ENCODE measurements at places on chromosomes 11 and 22.

DNA sequence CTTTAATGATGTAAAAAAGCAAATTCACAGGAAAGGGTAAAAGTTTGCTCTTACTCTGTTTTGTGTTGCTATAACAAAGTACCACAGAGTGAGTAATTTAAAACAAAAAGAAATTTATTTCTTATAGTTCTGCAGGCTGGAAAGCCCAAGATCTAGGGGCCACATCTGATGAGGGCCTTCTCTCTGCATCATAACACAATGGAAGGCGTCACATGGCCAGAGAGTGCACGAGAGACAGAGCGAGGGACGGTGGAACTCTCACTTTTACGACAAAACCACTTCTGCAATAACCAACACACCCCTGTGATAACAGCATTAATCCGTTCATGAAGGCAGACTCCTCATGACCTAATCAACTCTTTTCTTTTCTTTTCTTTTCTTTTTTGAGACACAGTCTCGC, 31.1 kb downstream of the CD6 start:
- H3K27me3 ChIP-seq: no peaks in the 10 kb centered on the region
- no peak overlapping the region for H3K4me3 ChIP-seq
- no peak overlapping the region for H3K27ac ChIP-seq

DNA sequence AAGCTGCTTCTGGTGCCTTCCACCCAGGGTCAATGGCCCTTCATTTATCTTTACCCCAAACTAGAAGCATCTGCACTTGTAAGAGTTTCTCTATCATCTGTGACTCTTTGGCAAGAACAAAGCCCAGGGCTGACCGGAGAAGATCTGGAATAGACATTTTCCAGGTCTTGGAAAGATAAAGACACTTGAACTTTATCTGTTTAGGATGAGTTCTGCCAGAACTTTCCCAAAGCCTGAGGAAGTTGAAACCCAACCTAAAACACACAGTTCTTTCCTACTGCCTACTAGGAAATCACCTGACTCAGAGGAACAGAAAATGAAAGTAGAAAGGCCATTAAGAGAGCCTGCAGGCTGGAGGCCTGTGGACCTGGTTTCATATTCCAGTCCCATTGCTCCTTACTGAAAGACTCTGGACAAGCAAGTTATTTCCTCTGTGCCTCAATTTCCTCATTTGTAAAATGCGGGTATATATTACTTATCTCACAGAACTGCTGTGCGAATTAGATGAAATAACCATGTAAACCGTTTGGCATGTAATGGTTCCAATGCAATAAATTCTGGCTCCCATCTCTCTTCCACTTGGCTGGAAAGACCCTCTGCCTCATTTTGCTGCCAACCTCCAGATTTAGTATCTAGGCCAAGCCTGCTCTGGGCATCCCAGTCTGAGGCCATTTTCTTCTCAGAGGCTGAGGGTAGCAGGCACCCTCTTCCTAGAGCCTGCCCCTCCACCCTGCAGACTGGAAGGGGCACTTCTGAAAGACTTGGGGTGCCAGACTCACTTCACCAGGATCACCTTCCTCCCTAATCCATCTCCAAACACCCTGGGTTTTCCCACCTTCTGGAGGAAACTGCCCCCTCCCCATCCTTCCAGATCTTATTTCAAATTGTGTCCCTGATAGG, 1.2 kb downstream of the UBE2L6 start:
- no peaks in the 10 kb centered on the region for H3K36me3 ChIP-seq
- H3K4me1 ChIP-seq: peaks cover 10% of the 10 kb centered on the region
- DNase-seq: peak; percentile 14
- no peaks in the 10 kb centered on the region for H3K27me3 ChIP-seq

- H3K27ac ChIP-seq: no peak overlapping the region
- no peaks in the 10 kb centered on the region for H3K36me3 ChIP-seq
- DNase-seq: no peak
- no peak overlapping the region for H3K4me3 ChIP-seq
- peaks cover 10% of the 10 kb centered on the region for H3K4me1 ChIP-seq
Measured at GRCh38 chr22:20138417-20138738, 6.8 kb downstream of the ZDHHC8 start.

GRCh38 chr11:72114570-72114969, 2.1 kb upstream of the ANAPC15 start:
- no peaks in the 10 kb centered on the region for H3K36me3 ChIP-seq
- H3K27me3 ChIP-seq: no peaks in the 10 kb centered on the region
- peaks cover 2% of the 10 kb centered on the region for H3K4me1 ChIP-seq

GRCh38 chr11:66495401-66495854, 15.0 kb upstream of the BBS1 start:
- H3K4me3 ChIP-seq: no peak overlapping the region
- H3K36me3 ChIP-seq: no peaks in the 10 kb centered on the region
- no peaks in the 10 kb centered on the region for H3K27me3 ChIP-seq
- H3K4me1 ChIP-seq: no peaks in the 10 kb centered on the region
- no peak overlapping the region for H3K27ac ChIP-seq

GRCh38 chr22:38199826-38200559, 1.8 kb upstream of the MAFF start:
- H3K27me3 ChIP-seq: no peaks in the 10 kb centered on the region
- H3K27ac ChIP-seq: no peak overlapping the region
- DNase-seq: no peak
- H3K36me3 ChIP-seq: no peaks in the 10 kb centered on the region
- peaks cover 14% of the 10 kb centered on the region for H3K4me1 ChIP-seq

DNA sequence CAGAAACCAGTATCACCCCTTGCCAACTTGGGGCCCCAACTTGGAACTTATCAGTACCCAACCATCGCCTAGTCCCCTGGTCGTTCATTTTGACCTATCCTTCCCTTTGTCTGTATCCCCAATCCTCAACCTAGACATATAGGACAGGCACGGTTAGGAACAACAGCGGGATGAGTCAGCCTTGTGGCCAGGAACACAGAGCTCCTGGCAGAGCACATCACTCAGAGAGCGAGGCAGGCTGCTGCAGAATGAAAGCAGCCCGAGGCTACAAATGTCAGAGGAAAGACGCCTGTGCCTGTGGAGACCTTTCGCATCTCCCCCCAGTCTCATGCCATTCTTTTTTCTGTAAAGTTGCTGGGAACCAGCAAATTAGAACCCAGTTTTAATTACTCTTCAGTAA, 14.6 kb downstream of the DKK3 start:
- no peak for DNase-seq
- H3K27me3 ChIP-seq: no peaks in the 10 kb centered on the region
- no peak overlapping the region for H3K4me3 ChIP-seq
- no peaks in the 10 kb centered on the region for H3K4me1 ChIP-seq

DNA sequence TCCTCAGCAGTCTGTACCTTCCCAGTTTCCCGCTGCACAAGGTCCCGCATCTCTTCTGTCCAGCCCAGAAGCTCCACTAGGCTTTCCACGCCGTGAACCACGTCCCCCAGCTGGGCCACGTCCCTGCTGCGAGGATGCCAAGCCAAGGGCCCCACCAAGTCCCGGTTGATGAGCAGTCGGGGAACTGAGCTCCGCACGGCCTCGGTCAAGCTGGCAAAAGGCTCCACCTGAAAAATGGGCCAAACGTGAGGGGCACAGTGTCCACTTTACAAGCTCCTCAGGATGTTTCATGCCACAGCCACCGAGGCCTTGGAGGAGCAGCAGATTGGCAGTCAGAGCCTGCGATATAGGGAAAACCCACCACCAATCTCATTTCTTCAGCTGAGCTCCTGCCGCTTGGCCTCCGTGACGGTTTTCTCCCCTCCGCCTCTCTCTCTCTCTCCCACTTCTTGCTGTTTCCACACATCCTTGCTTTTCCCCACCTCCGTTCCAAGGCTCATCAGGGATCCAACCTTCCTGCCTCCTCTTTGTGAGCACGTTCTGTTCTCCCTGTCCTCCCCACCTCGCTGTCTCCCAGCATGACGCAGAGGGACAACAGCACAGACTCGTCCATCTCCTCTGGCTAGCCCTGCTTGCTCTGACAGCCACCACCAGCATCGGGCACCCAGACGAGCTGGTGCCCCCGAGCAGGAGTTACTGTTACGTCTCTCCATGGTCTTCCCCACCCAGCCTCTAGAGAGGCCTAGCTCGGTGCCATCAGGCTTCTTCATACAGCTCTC, 11.5 kb downstream of the RIC8A start:
- no peak overlapping the region for H3K27ac ChIP-seq
- no peaks in the 10 kb centered on the region for H3K4me1 ChIP-seq
- no peaks in the 10 kb centered on the region for H3K36me3 ChIP-seq
- H3K27me3 ChIP-seq: no peaks in the 10 kb centered on the region
- no peak overlapping the region for H3K4me3 ChIP-seq
- DNase-seq: peak; percentile 7

DNA sequence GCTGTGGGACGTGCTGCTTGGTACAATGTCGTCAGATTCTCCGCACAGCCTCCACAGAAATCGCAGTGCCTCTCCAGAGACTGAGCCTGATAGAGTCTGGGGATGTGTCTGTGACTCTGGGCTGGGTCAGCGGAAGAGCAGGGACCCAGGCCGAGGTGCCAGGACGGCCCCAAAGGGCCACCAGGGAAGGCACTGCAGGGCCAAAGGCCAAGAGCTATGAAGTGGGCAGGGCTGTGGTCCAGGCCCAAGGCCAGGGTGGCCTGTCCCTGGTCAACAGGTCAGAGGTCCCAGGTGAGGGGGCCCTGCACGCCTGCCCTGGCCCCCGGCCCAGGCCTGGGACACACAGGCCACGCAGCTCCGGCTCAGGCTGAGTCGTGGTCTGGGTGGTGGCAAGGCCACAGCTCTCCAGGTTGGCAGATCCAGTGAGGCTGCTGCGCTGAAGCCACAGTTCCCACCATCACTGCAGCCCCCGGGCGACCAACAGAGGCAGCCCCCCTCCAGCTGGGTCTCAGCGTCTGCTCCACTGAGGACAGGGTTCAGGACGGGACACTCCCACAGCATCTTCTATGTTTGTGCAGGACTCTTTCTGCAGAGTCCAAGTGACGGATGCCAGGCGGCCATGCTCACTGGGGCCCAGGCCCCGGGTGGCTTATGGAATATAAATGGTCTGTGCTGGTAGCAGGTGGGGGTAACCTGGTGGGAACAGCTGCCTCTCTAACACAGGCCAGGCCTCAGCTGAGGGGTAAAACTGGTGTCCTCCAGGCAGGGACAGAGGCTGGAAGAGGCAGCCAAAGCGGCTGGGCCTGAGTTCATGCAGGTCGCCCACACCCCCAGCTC, 4.8 kb upstream of the PIM3 start:
- H3K4me1 ChIP-seq: peaks cover 6% of the 10 kb centered on the region
- no peak overlapping the region for H3K27ac ChIP-seq
- no peak for DNase-seq
- no peaks in the 10 kb centered on the region for H3K27me3 ChIP-seq

GRCh38 chr22:48240148-48240934, 1477.9 kb downstream of the TBC1D22A start:
- no peaks in the 10 kb centered on the region for H3K27me3 ChIP-seq
- H3K27ac ChIP-seq: no peak overlapping the region
- DNase-seq: no peak
- H3K4me3 ChIP-seq: no peak overlapping the region
- no peaks in the 10 kb centered on the region for H3K36me3 ChIP-seq

GRCh38 chr11:11640996-11641395, 19.2 kb upstream of the GALNT18 start:
- H3K4me1 ChIP-seq: no peaks in the 10 kb centered on the region
- H3K4me3 ChIP-seq: no peak overlapping the region
- H3K36me3 ChIP-seq: no peaks in the 10 kb centered on the region
- DNase-seq: no peak
- H3K27ac ChIP-seq: no peak overlapping the region

GRCh38 chr11:9264316-9265210, 587 bp downstream of the DENND5A start:
- peak; percentile 57 for DNase-seq
- no peaks in the 10 kb centered on the region for H3K27me3 ChIP-seq
- peak overlapping the region; percentile 91 for H3K27ac ChIP-seq
- H3K36me3 ChIP-seq: no peaks in the 10 kb centered on the region

- peak overlapping the region; percentile 81 for H3K4me3 ChIP-seq
- H3K27me3 ChIP-seq: no peaks in the 10 kb centered on the region
- no peak overlapping the region for H3K27ac ChIP-seq
- peaks cover 9% of the 10 kb centered on the region for H3K4me1 ChIP-seq
Measured at GRCh38 chr11:43359422-43359818, 700 bp downstream of the TTC17 start.

GRCh38 chr11:102467080-102467708, 14.6 kb upstream of the TMEM123 start:
- H3K27ac ChIP-seq: no peak overlapping the region
- no peaks in the 10 kb centered on the region for H3K27me3 ChIP-seq
- H3K36me3 ChIP-seq: no peaks in the 10 kb centered on the region
- no peak for DNase-seq

- no peak for DNase-seq
- H3K4me3 ChIP-seq: no peak overlapping the region
Measured at GRCh38 chr22:23225724-23226496, 45.6 kb downstream of the BCR start.

Data from ovary (tissue), 10 donors.